ENCODE measurements at places on chromosomes 3 and 15.

DNA sequence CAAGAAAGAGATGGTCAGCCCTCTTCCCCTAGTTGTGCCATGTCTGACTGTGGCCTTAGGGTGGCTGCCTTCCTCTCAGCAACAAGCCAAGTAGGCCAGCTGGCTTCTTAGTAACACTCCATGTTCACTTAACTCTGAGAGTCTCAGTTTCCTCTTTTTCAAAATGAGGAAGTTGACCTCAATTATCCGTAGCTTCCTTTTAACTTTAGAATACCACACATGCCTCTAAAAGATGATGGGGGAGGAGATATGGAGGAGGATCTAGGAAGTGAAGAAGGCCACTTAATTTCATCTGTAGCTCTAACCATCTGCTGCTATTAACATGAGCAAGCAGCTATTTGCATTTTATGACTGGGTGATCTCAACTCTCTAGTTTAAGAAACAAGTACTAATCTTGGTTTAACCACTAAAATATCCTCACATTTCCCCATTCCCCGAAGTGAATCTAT lies 32.9 kb downstream of the CD200R1L start:
- DNase-seq = no peak

GRCh38 chr3:162338514-162338913 lies 841.9 kb downstream of the OTOL1 start:
- no peak for DNase-seq

DNA sequence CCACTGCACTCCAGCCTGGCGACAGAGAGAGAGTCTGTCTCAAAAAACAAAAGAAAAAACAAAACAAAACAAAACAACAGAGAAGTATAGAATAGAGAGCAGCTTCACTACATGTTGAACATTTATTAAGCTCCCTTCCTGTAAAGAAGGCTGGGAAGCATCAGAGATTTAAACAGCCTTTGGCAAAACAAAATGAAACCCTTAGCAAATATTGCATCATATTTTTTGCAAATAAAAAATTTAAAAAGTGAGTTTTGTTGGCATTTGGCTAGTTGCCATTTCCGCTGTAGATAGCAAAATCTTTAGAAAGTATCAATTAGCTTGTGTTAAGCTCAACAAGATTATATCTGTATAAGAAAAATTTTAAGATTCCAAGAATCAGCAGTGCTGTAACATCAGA lies 151.2 kb downstream of the SERPINI1 start:
- DNase-seq = no peak

- no peak for DNase-seq
Measured at GRCh38 chr15:62573876-62574275, 408.8 kb upstream of the C2CD4B start.

GRCh38 chr15:74274470-74275038 lies 38.4 kb downstream of the CCDC33 start:
- no peak for DNase-seq

DNA sequence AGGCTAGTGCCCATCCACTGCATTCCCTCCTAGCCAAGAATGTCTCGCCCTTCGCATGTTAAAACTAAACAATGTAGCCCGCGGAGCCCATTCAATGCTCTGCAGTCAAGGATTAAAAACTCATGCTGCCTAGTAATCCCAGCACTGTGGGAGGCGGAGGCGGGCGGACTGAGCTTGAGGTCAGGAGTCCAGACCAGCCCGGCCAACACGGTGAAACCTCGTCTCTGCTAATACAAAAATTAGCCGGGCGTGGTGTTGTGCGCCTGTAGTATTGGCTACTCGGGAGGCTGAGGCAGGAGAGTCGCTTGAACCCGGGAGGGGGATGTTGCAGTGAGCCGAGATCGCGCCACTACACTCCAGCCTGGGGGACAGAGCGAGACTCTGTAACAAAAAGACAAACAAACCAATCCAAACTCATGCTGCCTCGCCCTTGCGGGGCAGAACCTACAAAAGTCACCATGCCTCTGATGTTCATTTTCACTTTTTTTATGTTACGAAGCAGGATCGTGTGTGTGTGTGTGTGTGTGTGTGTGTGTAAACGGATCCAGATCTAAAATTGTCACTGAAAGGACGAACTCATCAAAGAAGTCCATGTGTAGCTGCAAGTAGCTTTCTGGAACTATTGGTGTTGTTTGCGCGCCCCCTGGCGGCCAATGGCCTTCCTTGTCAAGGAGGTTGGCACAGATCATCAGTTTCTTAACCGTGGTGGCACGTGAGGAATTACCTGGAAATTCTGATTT lies 54.8 kb upstream of the SPESP1 start:
- DNase-seq = peak; percentile 95

DNA sequence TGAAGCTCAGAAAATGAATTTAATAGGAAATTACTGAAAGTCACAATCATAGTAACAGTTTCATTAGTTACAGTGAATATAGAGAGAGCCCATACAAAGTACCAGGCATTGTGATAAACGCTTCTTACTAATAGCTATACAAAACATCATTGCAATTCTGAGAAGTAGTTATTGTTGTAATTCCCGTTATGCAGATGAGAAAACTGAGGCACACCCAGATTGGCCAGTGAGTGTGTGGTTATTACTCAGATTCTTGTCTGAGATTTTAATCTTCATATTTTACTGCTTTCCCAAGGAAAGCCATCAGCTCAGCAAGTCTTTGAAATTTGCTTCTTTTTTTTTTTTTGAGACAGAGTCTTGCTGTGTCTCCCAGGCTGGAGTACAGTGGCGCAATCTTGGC lies 14.3 kb downstream of the FLNB start:
- no peak for DNase-seq

GRCh38 chr15:30921781-30922479 lies 18.2 kb downstream of the FAN1 start:
- no peak for DNase-seq

DNA sequence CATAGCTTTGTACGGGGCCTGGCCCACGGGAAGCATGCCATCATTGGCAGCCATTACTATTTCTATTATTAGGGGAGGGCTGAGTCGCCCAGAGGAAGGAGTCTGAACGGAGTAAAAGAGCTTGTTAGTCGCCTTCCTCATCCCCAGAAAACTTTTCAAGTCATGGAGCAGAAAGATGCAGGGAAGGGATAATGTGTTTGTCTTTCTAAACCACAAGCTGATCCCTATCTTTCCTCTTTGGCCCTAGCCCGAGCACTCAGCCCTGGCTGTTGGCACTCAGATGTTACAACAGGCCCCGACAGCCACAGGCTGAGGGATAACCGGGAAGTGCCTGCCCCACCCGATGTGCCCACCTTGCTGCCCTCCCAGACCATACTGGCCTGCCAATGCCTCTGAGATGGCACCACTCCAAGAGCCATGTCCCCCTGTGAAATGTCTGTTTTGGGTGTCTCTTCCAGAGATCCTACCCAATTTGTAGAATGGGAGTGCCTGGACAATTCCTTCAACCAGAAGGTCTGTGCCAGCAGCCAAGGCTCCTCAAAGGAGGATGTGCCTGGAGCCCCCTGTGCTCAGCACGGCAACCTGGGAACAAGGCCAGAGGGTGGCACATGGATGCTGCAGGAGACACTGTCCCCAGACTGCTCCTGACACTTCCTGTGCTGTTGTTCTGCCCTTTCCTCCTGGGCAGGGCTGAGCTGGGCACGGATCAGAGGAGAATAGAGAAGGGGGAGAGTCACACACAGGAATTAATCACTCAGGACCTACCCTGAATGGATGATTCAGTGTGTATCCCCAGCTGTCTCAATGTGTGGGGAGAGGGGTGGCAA lies 10.8 kb downstream of the PAK6 start:
- no peak for DNase-seq

Data from colonic mucosa (tissue), 4 donors.